Lung (tissue), 17 donors: ENCODE measurements at places on chromosomes 1 and 21. TPM values are rescaled to one million over a fixed set of nuclear protein-coding genes. Genes with fewer than 3 reads are reported as not detected.

DNA sequence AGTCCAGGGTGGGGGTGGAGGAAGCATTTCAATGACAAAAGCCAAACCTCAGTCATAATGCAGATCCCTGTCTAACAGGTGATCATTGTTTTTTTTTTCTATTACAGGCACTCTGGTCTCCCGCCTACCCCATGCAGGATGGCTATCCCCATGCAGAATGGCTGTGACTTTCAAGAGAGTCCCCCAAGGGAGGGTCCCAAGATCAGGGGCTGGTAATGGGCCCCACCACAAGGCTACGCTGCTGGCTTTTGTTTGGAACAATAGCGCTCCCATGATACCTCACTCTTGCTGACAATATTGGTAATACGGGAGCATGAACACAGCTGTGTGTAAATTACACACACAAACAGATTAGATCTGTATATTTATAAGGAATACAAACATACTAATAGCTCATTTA lies 119.4 kb downstream of the SLC45A1 start:
- no peak for DNase-seq

DNA sequence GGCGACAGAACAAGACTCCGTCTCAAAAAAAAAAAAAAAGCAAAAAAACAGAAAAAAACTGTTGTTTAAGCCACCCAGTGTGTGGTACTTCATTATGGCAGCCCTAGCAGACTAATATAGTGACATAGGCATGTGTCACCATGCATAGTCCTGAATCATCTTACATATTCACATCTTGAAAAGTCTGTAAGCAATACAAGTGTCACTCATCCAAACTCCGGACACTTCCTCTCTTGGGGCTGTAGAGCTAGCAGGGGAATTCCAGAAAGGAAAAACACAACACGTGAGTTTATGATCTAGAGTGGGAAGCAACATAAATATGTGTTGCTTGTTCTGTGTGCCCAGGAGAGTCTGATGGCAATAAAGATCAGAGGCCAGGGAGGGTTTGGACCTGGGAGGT lies 81.6 kb upstream of the KCNE2 start:
- no peak for DNase-seq

- peak; percentile 97 for DNase-seq
Measured at GRCh38 chr1:115454837-115455511, 116.9 kb upstream of the NGF start.

S100A7A gene
- not detected for total RNA-seq

DNA sequence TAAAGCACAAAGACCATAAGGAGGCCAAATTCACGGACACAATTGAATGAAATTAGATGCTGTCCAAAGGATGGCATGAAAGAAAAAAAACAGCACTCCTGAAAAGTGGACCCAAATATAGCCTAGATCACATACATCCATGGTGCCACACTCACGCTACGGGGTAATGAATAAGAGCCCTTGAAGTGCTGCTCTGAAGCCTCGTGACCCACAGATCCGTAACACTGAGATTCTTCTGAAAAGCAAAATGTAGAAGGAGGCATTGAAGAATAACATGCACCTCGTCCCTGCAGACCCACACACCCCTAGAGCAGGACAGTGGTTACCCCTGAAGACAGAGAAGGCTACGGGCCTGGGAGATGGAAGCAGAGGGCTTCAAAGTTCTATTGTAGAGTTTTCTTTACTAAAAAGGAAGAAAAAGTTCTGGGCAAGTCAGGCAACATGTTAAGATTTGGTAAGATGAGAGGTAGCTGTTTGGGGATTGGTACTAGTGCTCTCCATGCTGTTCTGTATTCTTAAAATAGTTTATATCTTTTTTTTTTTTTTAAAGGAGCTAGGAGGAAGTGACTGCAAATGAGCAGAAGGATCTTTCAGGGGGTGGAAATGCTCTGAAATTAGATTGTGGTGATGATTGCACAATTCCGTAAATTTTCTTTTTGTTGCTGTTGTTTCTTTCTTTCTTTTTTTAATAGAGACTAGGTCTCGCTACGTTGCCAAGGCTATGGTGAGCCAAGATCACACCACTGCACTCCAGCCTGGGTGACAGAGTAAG lies 4.1 kb upstream of the ITGB2 start:
- DNase-seq, result peak; percentile 34

ZMYND12 gene
- total RNA-seq, result 9.1 TPM
